Heart left ventricle (tissue), 16 donors: ENCODE measurements at places on chromosomes 13 and 19. TPM values are rescaled to one million over a fixed set of nuclear protein-coding genes. Genes with fewer than 3 reads are reported as not detected.
A peak's percentile ranks its signal among the peaks of the same experiment; 100 is the strongest.

GRCh38 chr13:33353646-33354045 is 68.1 kb upstream of the STARD13 start:
- H3K36me3 ChIP-seq: no peaks in the 10 kb centered on the region
- H3K4me1 ChIP-seq: peaks cover 23% of the 10 kb centered on the region
- no peak overlapping the region for H3K4me3 ChIP-seq
- H3K27ac ChIP-seq: peak overlapping the region; percentile 70
- no peak for DNase-seq

The SHC2 gene
- 14.6 TPM for total RNA-seq

DNA sequence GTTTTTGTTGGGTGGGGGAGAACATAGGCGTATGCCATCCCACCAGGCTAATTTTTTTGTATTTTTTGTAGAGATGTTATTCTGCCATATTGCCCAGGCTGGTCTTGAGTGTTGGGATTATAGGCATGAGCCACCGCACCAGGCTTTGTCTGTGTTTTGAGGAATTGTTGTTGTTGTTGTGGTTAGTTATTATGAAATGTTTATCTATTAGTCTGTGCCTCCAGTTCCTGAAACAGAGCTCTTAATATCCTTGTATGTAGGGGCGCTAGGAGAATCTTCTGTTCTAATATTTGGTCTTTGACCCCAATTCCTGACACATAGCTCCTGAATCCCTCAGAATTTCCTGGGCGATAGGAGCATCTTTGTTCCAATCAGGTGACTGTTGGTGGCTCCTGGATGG is 5.6 kb upstream of the LATS2 start:
- H3K27me3 ChIP-seq: no peaks in the 10 kb centered on the region
- H3K27ac ChIP-seq: no peak overlapping the region
- peaks cover 1% of the 10 kb centered on the region for H3K4me1 ChIP-seq

DNA sequence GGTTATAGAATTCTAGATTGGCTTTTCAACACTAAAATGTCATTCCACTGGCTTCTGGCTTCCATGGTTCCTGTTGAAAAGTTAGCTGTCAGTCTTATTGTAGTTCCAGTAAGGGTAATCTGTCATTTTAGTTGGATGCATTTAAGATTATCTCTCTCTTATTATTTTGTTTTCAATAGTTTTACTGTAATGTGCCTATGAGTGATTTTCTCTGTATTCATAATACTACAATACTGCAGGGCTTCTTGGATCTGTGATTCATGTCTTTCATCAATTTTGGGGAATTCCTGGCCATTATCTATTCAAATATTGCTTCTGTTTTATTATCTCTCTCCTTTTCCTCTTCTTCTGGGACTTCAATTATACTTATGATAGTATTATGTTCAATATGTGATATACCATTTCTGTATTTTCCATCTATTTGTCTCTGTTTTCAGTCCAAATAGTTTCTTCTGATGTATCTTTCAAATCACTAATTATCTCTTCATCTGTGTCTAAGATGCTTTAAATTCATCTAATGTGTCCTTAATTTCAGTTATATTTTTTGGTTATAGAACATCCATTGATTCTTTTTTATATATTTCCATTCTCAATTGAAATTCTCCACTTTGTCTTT is 101.5 kb downstream of the KCTD15 start:
- H3K27me3 ChIP-seq: no peaks in the 10 kb centered on the region
- DNase-seq: no peak
- H3K4me1 ChIP-seq: no peaks in the 10 kb centered on the region
- no peak overlapping the region for H3K4me3 ChIP-seq
- no peaks in the 10 kb centered on the region for H3K36me3 ChIP-seq

The MYBPC2 gene
- not detected for total RNA-seq

DNA sequence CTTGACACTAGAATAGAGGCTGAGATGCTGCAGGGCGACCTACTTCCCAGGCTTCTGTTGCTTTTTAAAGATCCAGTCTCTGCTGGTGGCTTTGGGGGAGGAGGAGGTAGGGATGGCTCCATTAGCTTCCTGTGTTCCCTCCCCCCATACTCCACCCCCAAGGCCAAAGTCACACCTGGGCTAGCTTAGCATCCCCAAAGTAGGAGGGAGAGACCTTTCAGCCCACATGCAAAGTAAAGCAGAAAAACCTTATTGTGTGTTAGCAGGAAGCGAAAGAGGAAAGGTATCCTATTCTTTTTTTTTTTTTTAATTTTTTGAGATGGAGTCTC is 3.2 kb upstream of the TNPO2 start:
- H3K27ac ChIP-seq: no peak overlapping the region
- H3K4me1 ChIP-seq: peaks cover 25% of the 10 kb centered on the region
- no peaks in the 10 kb centered on the region for H3K27me3 ChIP-seq
- DNase-seq: no peak
- H3K36me3 ChIP-seq: peaks cover 36% of the 10 kb centered on the region

DNA sequence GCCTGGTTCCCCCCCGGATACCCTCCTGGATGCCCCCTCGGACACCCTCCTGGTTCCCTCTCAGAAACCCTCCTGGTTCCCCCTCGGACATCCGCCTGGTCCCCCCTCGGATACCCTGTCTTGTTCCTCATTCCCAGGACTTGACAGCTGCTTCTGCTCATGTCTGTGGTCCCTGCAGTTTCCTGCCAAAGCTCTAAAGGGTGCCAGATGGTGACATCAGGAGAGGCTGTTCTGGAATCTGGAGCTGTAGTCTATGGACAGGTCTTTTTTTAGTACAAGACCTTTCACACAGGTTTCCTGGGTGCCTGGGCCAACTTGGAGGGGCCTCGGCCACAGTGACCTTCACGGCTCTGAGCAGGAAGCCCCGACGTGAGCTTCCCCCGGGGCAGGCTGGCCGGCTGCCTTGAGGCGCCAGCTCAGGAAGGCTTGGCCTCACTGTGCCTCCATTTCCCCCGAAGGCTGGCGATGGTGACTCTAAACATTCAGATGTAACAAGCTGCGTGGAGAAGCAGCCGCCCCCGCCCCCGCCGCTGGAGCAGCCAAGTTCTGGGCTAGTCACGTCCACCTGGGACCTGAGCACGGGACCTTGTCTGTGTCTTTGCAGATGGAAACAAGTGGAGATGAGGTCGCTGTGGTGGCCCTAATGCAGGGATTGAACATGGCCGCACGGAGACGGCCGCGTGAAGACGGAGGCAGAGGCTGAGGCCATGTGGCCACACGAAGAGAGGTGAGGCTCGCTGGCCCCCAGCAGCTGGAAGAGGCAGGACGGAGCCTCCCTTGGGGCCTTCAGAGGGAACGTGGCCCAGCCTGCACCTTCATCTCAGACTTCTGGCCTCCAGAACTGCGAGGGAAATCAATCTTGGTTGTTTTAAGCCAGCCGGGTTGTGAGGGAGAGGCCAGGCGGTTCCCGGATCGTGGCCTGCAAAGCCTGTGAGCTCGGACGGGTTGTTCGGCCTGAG is 12.7 kb downstream of the SGTA start:
- H3K4me3 ChIP-seq: peak overlapping the region; percentile 15
- H3K4me1 ChIP-seq: peaks cover 49% of the 10 kb centered on the region
- H3K36me3 ChIP-seq: peaks cover 34% of the 10 kb centered on the region
- DNase-seq: peak; percentile 82

DNA sequence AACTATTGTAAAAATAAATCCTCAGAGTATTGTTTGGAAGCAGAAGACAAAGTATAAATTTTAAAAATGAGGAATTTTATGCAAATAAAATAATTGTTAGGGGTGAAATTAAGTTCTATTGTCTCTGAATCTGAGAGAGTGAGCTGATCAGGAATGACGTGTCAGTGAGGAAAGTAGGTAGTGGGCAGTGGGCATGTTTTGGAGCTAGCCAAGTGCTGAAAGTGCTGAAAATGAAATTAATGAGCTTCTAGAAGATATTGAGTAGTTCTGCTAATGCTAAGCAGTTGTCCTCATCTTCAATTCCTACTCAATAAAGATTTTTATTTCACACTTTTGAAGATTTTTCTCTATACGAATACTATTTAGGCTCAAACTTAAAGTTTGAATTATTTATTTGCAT is 1167.8 kb upstream of the PCDH20 start:
- H3K27me3 ChIP-seq: no peaks in the 10 kb centered on the region
- H3K36me3 ChIP-seq: no peaks in the 10 kb centered on the region
- no peak for DNase-seq
- H3K27ac ChIP-seq: no peak overlapping the region
- no peak overlapping the region for H3K4me3 ChIP-seq

The HCN2 gene
- 27.4 TPM for total RNA-seq

GRCh38 chr19:58300620-58301019 is 4.6 kb upstream of the ERVK3-1 start:
- no peak overlapping the region for H3K4me3 ChIP-seq
- no peak for DNase-seq
- H3K4me1 ChIP-seq: peaks cover 4% of the 10 kb centered on the region
- H3K27ac ChIP-seq: no peak overlapping the region
- peaks cover 38% of the 10 kb centered on the region for H3K36me3 ChIP-seq

DNA sequence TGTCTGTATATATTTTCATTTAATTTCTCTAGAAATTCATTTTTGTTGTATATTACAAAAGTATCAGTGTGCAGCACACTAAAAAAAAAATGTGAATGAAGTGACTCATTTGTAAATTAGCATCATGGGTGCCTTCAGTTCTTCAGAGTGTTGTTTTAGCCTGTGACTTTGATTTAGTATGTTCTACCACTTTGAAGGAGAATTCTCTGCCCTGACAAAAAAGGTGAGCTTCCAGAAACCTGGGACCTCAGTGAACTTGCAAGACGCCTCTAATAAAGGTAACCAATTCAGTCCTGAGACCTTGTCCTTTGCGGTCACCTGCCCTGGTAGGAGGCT is 2.4 kb downstream of the METTL21C start:
- peaks cover 12% of the 10 kb centered on the region for H3K27me3 ChIP-seq
- H3K36me3 ChIP-seq: no peaks in the 10 kb centered on the region
- no peak overlapping the region for H3K27ac ChIP-seq
- H3K4me3 ChIP-seq: no peak overlapping the region
- H3K4me1 ChIP-seq: no peaks in the 10 kb centered on the region

DNA sequence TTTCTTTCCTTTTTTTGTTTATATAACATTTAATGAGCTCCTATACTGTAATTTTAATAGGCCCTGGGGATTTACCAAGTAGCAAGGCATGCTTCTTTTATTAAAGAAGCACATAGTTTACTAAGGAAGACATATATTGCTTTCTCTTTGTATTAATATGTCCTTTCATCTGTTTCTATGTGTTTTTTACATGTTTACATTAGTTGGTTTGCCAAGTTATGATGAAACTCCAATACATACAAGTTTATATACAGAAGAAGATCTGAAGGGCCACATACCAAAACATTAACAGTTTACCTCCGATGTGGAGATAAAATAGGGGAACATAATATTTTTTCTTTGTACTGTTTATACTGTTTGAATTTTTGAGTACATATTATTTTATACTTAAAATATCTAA is 100.9 kb downstream of the LACC1 start:
- H3K27me3 ChIP-seq: no peaks in the 10 kb centered on the region
- H3K4me3 ChIP-seq: no peak overlapping the region
- H3K36me3 ChIP-seq: no peaks in the 10 kb centered on the region
- H3K4me1 ChIP-seq: no peaks in the 10 kb centered on the region
- DNase-seq: no peak

- H3K27ac ChIP-seq: no peak overlapping the region
- H3K4me3 ChIP-seq: no peak overlapping the region
- H3K27me3 ChIP-seq: no peaks in the 10 kb centered on the region
- no peak for DNase-seq
- no peaks in the 10 kb centered on the region for H3K36me3 ChIP-seq
Observed at GRCh38 chr13:76019421-76020044, 383.4 kb downstream of the LMO7 start.

DNA sequence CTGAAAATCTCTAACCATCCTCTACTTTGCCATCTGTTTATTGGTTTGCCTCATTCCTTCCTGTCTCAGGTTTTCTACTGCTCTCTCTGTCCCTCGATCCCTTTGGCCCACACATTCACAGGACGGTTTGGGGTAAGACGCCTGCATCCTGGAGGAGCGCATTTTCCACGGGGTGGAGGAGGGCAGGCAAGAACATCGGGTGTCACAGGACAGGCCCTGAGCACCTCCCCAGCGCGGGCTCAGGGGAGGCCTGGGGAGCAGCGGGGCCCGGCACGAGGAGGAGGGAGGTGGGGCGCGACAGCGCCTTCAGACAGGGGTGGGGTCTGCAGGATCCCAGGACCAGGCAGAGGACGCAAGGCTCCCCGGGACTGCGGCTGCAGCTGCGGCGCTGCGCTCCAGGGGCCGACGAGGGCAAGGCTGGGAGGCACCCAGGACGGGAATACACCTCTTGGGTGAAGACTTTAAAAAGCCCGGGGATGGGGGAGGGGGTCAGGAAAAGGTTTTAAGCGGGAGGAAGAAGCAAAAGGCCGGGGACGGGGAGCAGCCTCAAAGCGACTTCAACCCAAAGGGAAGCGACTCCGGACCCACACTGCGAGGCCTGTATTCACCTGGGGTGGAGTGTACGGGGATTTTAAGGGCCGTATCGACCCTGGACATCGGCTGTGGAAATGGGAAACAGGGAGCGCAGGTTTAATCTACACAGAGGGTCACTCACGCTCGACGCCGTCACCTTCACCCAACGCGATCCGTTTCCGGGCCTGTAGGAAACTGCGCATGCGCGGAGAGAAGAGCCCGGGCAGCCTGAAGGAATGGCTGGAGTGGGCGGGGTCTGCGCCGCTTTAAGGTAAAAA is at the start of gene ZNF415:
Gene ZNF415, minus strand, starts transcription at position 770 of the 851 bp plus-strand sequence. CDS start 10,234 bp downstream, outside the sequence.
- H3K36me3 ChIP-seq: no peaks in the 10 kb centered on the region
- peaks cover 11% of the 10 kb centered on the region for H3K4me1 ChIP-seq
- peak; percentile 92 for DNase-seq
- H3K27me3 ChIP-seq: no peaks in the 10 kb centered on the region
- peak within 1 kb of the TSS; percentile 66 for H3K27ac ChIP-seq

The RGL3 gene
- total RNA-seq: 5.0 TPM

The TGFBR3L gene
- total RNA-seq: 4.6 TPM

DNA sequence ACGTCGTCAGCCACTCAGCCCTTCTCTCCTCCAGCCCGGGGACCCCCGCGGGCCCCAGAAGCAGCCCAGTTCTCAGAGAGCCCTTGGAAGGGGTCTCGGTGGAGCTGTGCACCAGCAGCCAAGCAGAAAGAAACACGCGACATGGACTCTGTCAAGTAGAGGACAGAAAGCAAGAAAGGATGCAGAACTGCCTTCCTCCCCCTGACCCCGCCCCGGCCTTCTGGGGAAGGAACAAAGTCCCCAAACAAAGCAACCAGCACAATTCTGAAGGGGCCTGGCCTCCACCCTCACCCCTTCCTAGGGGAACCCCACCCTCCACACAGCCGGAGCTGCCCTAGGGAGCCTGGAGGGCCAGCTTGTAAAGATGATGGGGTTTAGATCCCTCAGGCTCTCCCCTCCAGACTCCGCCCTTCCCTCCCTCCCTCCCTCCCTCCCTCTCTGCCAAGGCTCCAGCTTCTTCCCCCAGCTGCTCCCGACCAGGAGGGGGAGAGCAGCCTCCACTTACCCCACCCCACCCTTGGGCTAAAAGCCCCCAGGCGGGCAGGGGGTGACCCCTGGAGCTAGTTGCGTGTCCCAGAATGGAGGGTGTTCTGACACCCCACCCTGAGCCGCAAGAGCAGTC is 7.8 kb downstream of the LYL1 start:
- H3K27me3 ChIP-seq: peaks cover 12% of the 10 kb centered on the region
- H3K27ac ChIP-seq: peak overlapping the region; percentile 69
- no peak overlapping the region for H3K4me3 ChIP-seq
- H3K4me1 ChIP-seq: peaks cover 87% of the 10 kb centered on the region
- peak; percentile 37 for DNase-seq

The FBXO46 gene
- 17.8 TPM for total RNA-seq

- no peaks in the 10 kb centered on the region for H3K4me1 ChIP-seq
- no peak overlapping the region for H3K4me3 ChIP-seq
- no peaks in the 10 kb centered on the region for H3K36me3 ChIP-seq
- peaks cover 71% of the 10 kb centered on the region for H3K27me3 ChIP-seq
- DNase-seq: no peak
Observed at GRCh38 chr19:41920882-41921576, 7.2 kb downstream of the ERFL start.
